Activated CD4-positive, alpha-beta T cell treated with anti-CD3 and anti-CD28 coated beads for 36 hours (primary cell): ENCODE measurements at places on chromosomes 12 and 14. TPM values are rescaled to one million over a fixed set of nuclear protein-coding genes. Genes with fewer than 3 reads are reported as not detected.
A peak's percentile ranks its signal among the peaks of the same experiment; 100 is the strongest.

- DNase-seq = peak; percentile 90
Measured at GRCh38 chr12:46214668-46215436, 54.0 kb downstream of the SLC38A1 start.

DNA sequence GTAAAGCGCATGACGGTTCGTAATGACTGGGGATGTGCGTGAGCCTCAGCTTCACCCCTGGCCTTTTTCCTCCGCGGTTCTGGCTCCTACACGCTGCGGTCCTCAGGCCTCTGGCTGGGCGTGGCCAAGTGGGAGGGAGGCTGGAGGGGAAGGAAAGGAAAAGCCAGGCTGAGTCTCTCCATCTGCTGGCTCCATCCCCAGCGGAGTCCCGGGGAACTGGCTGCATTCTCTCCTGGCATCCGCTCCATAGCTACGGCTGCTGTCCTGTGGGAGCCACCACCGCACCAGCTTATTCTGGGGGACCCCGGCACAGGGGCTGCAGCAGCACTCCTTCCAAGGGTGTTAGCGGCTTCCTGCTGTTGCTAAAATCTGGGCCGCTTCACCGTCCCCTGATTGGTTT is 68.2 kb upstream of the SLC24A4 start:
- DNase-seq = no peak

- DNase-seq = no peak
Measured at GRCh38 chr14:93713726-93714405, 74.4 kb downstream of the PRIMA1 start.

GRCh38 chr12:77697126-77697525 is 133.6 kb upstream of the NAV3 start:
- no peak for DNase-seq

DNA sequence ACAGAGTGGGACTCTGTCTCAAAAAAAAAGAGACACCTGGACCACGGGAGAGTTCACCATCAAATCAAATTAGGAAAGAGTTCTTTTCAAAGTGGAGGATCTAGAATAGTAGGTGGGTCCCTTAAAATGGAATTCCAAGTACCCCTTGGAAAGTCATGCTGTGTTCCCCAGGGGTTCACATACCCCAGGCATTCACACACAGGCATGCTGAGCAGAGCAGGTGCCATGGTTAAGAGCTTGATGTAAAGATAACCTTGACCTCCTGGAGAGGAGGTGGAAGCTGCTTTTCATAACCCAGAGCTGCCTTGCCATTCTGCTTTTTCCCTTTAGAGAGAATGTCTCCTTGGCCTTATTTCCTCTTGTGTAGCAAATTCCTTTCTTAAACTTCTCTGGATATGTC is 14.2 kb upstream of the SRSF5 start:
- DNase-seq = no peak

DNA sequence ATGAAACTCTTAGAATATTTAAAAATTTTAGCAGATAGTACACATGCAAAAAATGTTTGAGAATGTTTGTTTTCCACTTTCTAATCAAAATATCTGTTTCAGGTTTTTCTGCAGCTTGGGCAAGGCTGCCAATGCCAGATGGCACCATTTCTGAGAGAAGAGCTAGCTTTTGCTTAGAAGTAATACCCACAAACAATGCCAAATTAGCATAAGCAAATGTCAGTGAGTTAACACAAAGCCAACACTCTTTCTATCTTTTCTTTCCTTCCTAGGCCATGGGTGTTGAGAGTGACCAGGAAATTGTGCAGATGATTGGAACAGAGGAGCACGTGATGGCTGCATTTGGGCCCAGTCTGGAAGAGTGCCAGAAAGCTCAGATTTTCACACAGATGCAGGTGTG is 35.2 kb downstream of the POLR3B start:
- DNase-seq = no peak

GRCh38 chr12:57212701-57213057 is 3.9 kb upstream of the NXPH4 start:
- DNase-seq = no peak

- no peak for DNase-seq
Measured at GRCh38 chr12:102095677-102096263, 24.1 kb downstream of the NUP37 start.

- DNase-seq = no peak
Measured at GRCh38 chr12:91868054-91868453, 277.6 kb downstream of the BTG1 start.

DNA sequence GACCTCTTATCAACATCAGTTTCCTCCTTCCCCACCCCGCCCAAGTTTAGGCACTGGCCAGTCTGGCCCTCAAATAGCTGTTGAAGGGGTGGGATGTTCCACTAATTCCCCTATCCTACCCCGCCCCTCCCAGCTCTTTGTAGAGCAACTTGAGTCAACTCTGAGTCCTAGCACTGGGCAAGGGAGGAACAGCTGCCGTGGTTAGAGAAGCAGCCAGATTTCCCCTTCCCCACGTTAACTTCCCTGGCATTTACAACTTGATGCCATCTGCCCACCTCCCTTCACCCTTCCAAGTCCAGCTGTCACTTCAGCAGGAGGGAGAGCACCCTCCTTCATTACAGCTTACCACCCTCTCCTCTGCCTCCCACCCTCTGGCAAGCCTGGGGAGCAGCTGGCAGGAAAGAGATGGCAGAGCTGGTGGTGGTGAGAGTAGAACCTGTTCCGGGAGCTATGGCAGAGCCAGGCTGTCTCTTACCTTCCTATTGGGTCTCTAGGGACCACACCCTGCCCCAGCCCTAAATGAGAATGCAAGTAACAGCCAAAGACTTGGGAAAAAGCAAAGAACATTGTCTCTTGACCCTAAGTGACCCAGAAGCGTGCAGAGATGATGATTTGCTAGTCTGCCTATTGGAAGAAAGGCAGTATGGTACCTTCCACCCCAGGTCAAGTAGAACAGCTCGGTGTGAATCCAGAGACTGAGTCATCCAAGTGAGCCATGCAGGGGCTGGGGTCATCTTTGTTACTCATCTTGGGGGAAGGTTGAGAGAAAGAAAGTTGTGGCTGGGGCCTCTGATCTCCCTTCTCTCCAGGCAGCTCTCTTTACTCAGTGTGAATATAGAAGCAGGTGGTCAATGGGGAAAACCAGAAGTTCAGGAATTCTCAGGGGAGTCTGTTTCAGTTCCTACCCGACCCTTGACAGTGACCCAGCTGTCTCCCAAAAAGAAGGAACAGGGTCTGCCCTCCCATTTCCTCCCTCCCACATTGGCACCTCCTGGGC is 1.5 kb downstream of the BLOC1S1 start:
- DNase-seq = peak; percentile 62

DNA sequence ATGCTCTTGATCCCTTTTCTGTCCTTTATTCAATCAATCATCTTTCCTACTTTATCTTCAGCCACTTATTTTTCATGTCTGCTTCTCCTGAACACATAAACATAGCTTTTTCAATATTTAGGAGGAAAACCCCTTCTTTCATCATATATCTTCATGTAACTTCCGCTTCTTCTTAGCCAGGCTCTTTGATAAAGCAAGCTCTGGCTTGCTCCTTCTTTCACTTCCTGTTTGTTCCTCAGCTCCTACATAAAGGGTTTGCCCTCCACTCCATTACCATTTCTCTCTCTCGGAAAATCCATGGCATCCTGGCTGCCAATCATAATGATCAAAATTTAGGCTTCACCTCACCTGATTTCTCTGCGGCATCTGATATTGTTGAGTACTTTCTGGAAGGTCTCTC is 33.7 kb upstream of the HELB start:
- DNase-seq = no peak

DNA sequence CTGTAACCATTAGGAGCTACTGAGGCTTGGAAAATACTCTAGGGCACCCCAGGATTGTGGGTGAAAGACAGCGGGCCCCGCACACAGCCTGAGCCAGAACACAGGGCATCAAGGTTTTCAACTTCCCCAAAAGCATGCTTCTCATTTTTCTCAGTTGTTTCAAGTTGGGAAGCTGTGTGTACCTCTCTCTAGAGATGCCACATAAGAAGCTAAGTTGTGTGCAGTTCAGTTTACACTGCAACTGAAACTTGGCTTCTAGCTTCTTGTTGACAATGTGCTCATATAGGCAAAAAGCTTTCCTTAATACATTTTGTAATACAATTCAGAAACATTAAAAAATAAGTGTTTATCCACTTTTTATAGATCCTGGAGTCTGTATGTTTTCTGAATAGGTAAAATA is 88.1 kb upstream of the PTPRR start:
- DNase-seq = no peak

DNA sequence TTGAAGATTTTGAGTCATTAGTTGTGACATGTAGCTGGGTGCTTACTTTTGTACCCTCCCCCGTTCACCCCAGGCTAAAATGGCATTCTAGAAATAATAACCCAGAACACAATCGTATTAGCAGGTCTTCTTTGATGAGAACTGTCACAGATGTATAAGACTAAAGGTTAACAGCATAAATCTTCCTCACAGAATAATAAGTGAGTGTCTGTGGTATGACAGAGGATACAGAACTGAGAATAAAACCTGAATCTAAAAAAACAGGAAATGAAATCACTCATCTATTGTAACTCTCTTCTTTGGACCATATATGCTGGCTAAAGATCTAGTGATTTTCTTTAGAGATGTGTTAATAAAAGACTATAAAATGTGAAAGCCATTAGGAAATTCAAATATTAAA is 746.6 kb downstream of the LRFN5 start:
- no peak for DNase-seq

SLC10A1 gene
- total RNA-seq = not detected

KLHL33 gene
- 0.05 TPM for total RNA-seq

CFAP54 gene
- 0.37 TPM for total RNA-seq

RNASE3 gene
- total RNA-seq = not detected

C14orf39 gene
- not detected for total RNA-seq

AGAP2 gene
- 28.0 TPM for total RNA-seq
